ENCODE measurements at places on chromosomes 12 and 14.

GRCh38 chr12:50568338-50569091 lies 63.7 kb downstream of the DIP2B start:
- DNase-seq, result no peak

- DNase-seq, result no peak
Measured at GRCh38 chr14:96806836-96807235, 9.7 kb downstream of the VRK1 start.

GRCh38 chr12:63276537-63277365 lies 125.8 kb upstream of the AVPR1A start:
- no peak for DNase-seq

GRCh38 chr14:52110441-52111086 lies 41.7 kb upstream of the NID2 start:
- no peak for DNase-seq

- DNase-seq, result no peak
Measured at GRCh38 chr12:89787763-89788162, 79.1 kb upstream of the ATP2B1 start.

All from effector CD4-positive, alpha-beta T cell (primary cell).